ENCODE measurements at places on chromosomes 2 and 18.

DNA sequence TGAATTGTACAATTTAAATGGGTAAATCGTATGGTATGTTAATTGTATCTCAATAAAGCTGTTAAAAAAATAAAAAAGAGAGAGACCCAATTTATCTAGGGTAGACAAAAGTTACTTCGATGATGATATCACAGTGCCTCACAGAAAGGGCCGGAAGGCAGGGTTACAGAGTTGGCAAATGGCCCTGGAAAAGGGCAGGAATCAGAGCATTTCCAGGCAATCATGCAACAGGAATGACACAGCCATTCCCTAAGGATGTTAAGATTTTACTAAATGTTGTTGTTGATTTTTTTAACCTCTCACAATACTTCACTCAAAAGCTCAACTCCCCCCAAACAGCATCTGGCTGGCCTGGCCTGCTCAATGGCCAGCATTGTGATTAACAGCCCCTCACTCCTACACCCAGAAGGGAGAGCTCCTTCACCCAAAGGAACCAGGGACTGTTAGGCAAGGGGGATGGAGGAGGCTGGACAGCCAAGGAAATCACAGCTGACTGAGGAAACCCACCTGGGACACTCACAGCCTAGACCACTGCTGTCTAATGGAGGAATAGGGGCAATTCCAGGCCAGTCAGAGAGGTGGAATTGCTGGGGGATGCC is 7.7 kb upstream of the SP100 start:
- DNase-seq = no peak

- DNase-seq = no peak
These were observed 285.0 kb upstream of the KCNH7 start for GRCh38 chr2:163123526-163123925.

GRCh38 chr18:59700535-59700967 is 3.3 kb upstream of the CCBE1 start:
- DNase-seq = no peak

- no peak for DNase-seq
These were observed 16.0 kb upstream of the CHRNA1 start for GRCh38 chr2:174780191-174780840.

DNA sequence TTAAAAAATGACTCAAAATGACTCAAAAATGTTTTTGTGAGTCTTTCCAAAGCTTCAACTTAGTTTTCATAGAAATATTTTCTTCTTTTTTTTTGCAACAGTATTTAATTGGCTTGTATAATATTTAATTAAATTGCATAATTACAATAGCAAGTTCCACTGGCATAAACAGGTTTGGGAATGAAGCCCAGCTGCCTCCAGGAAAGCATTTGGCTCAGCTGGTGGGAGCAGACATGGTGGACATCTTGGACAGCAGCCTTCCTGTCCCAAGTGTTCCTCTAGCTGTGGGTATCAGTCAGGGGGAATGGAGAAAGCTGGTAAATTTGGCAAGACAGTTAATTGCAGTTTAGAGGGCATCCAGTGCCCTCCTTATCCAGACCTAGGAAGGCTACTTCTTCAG is 213.4 kb downstream of the ZBTB7C start:
- DNase-seq = no peak

GRCh38 chr2:174365571-174365970 is 30.0 kb upstream of the SCRN3 start:
- no peak for DNase-seq

GRCh38 chr2:64699712-64700111 is 46.0 kb upstream of the SERTAD2 start:
- DNase-seq = no peak

DNA sequence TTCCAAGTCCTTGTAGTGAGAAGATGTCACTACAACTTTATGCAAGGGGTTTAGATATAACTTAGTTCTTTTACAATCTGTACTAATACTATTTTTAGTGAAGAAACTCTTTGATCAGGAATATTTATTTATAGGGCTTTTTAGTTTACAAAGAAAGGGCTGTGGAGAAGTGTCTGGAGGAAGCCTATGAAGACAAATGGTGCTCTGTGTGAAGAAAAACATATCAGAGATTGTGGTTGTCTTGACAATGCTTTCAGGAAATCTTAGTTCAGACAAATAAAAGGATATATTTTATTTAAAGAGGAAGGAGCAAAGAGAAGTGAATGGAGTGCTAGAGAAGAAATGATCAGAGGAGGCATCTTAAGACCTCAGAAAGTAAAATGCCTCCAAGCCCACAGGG is 824.9 kb downstream of the DCDC2C start:
- DNase-seq = no peak

- DNase-seq = no peak
These were observed 113.5 kb downstream of the NDUFA10 start for GRCh38 chr2:239911641-239912071.

DNA sequence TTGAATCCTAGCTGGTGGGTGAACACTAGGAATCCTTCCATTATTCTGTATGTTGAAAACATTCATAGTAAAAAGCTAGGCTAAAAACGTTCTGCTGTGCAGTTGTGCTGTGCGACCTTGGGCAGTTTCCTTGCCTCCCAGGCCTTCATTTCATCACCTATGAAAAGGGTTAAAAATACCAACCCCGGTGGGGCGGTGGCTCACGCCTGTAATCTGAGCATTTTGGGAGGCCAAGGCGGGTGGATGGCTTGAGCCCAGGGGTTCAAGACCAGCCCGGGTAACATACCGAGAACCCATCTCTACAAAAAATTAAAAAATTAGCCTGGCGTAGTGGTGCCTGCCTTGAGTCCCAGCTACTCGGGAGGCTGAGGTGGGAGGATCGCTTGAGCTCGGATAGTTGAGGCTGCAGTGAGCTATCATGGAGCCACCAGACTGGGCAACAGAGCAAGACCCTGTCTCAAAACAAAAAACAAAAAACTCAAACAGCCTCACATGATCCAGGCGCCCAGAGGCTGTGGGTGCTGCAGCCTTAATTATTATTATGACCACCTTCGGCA is 2.9 kb upstream of the RRM2 start:
- no peak for DNase-seq

DNA sequence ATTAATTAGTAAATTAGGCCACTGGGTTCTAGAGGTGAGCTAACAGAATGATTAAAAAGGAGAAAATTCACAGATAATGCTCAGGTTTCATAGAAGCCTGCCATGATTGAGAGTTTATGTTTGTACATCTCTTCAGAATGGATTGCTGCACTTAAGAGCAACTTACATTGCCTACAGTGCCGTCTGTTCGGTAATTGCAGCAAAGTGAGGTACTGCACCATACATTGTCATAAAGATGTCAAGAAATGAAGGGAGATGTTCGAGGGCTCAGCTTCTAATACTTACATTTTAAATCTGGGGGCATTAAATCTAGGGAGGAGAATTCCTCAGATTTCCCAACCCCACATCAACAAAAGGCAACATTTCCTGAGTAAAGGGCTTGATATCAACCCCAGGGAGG is 976.2 kb upstream of the FANCL start:
- DNase-seq = no peak

DNA sequence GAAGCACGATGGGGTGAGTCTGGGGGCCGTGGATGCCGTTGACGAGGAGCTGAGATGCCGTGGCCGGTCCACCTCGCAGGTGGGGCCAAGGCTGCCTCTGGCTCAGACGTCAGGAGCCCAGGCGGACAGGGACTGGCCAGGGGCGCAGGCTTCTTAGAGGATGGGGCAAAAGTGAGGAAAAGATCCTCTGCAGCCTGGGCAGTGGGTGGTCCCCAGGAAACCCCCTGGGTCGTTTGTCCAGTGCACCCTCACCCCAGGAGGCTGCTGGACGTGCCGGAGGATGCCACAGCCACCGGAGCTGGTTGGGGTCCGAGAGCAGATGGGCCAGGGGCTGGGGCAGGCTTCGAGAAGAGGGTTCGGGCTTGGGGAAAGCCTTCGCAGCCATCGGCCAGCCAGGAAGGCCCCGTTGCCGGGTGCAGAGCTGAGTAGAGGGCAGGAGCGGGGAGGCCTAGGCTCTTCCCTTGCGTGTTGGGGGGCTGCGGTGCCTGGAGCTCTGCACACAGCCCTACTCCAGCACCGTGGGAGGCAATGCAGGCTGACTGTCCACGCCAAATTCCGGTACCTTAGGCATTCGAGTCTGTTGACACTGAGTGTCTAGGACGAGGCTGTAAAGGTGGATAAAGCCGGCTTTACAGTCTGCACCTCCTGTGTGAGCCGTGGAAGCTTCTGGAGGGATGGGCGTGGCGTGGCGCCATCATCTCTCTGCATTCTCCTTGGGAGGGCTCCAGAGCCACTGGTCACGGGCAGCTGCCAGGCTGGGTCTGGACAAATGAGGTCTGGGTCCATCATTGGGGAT is 18.8 kb downstream of the GPC1 start:
- DNase-seq = no peak

GRCh38 chr18:76398295-76398694 is 96.7 kb downstream of the ZNF516 start:
- no peak for DNase-seq

GRCh38 chr2:95158891-95159619 is 593 bp downstream of the ZNF514 start:
- peak; percentile 53 for DNase-seq

- DNase-seq = no peak
These were observed 52.4 kb downstream of the GPR39 start for GRCh38 chr2:132468821-132469675.

DNA sequence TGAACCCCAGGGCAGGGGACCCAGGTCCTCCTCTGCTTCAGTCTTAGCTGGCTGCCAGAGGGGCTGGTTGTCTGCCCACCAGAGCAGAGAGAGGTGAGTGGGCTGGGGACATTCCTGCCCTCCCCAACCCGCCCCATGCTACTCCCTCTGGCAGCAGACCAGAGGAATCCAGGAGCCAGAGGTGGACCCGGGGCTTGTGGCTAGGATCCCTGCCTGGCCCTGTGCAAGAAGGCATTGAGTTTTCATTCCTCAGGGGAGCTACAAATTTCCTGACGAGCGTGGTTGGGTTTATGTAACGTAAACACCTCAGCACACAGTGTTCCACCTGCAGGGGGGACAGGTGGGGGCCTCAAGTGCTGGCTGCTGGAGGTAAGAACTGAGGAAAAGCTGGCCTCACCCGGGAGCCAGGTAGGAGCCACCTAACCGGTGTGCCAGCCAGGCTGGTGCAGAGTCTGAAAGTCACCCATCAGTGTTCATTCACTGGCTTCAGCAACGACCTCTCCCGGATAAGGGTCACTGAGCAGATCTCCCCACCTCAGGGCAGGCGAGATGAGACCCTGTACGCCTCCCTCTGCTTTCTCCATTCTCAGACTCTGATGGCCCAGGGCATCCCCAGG is 246.8 kb downstream of the DYSF start:
- no peak for DNase-seq

DNA sequence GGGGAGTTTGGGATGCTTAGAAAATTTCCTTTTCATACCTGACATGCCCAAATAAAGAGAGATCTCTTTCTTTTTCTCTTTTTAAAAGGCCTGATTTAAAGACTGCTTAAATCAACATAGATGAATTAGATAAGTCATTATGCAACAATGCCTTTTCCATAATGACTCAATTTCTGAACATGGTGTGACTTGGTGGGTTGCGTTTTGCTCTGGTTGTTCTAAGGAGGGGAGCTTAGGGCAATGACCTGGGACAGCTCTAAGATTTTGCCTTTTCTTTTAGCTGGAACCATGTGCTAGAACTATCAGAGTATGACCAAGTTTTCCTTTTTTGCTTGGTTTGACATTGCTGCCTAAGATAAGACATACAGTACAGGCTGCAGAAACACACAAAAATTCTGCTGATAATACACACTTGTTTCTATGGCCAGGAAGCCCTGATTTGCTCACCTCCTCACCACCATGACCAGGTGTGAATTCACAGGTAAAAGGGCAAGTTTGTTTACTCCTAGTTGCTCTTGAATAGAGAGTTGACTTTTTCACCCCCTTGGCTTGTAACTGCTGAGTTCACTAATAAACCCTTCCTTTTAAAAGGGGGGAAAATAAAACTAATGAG is 58.1 kb upstream of the IL1RL1 start:
- no peak for DNase-seq

- DNase-seq = no peak
These were observed 8.4 kb upstream of the IER3IP1 start for GRCh38 chr18:47184419-47185050.

DNA sequence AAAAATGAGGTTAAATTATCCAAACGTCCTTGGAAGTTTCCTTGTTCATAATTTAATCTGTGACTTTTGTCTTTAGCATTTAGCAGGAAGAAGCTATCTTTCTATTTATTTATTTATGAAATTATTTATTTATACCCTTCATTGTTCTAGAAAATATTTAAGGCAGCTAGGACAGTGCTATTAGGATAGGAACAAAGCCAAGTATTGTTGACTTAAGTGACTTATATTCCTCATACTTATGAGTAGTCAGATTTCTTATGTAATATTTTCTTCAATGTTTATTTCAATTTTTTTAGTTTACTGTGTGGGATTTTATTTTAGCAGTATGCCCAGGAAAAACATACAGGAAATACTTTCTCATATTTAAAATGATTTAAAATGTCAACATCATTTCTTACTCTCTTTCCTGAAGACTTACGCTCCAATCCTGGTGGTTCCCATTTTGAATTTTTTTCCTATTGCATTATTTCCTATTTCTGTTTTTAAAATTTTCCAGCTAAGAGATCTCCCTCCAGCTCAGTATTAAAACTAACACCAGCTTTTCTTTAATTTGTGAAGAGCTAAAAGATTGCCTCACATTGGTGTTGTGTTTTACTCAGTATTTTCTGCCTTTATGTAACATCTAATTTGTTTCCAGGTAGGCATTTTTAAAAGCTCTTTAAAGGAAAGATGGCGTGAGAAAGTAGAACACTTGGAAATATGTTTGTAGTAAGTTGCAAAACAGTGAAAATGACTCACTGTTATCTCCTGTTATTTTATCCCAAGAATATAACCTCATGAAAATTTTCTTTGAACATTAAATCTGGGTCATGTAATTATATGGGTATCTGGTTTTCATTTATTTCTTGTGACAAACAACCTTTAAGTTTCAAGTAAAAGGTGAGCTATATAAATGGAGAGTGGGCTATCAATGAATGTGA is 32.2 kb downstream of the MAPRE2 start:
- no peak for DNase-seq

DNA sequence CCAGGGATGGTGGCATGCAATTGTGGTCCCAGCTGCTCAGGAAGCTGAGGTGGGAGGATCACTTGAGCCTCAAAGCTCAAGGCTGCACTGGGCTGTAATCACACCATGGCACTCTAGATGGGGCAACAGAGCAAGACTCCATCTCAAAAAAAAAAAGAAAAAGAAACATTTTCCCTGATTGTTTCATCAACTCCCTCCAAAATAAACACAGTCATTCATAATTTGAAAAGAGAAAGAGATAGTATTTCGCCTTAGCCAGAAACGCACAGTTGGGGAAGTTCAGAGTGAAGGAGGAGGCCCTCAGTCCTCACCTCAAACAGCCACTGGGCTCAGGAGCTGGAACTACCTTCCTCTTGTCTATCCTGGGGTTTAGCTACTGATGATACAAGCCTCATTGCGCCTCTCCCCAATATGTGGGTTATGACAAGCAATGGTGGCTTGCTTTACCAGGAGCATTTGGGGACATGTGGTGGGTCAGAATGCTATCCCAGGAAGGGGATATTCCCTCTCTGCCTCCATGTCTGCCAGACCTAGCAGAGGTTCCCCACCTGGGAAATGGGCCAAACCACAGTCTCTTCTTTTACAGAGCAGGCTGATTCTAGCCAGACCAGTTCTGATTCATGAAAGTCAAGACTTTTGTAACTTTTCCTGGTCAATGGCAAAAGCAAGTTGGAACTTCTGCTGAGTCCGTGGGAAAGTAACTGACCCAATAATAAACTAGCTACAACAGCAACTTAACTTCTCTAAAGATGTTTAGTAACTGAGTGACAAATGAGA is 22.2 kb upstream of the TMEM87B start:
- no peak for DNase-seq

GRCh38 chr18:34651586-34652369 is 58.3 kb upstream of the DTNA start:
- no peak for DNase-seq
